GF-D8 (cell line): ENCODE measurements at places on chromosomes 7 and 10.
A peak's percentile ranks its signal among the peaks of the same experiment; 100 is the strongest.

DNA sequence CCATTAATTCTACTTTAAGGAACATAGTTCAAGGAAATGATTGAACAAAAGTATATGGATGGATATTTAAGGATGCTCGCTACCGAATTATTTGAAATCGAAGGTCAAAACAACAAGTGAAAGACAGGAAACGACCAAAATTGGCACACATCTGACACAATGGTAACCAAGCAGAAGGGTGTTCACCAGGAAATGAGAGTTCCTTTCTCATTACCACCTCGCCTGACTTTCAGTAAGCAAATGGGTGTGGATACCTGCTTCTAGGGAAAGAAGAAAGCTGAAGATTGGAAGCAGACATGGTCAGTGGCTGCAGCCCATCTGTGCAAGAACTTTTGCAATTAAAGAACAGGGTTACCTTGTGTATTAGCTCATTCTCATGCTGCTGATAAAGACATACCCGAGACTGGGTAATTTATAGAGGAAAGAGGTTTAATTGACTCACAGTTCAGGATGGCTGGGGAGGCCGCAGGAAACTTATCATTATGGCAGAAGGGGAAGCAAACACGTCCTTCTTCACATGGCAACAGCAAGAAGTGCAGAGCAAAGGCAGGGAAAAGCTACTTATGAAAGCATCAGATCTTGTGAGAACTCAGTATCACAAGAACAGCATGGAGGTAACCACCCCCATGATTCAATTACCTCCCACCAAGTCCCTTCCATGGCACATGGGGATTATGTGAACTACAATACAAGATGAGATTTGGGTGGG is 6.2 kb upstream of the TMEM273 start:
- peak; percentile 11 for DNase-seq

DNA sequence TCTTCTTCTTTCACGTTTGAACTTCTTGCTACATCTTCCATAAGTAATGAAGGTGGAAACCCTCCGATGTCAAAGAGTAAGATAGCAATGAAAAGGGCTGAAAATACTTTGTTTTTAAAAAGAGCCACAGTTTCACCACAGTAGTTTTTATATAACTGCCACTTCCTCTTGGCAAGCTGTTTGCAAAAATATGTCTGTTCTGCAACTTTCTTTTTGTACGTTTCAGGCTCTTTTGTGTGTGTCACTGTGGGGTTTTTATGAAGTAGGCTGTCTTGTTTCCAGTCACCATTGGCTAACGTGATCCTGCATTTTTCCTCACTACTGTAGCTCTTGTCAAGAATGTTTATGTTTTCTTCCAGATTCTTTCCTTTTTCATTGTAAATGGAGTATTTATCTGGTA is 55.6 kb downstream of the SLC16A9 start:
- DNase-seq = peak; percentile 31

DNA sequence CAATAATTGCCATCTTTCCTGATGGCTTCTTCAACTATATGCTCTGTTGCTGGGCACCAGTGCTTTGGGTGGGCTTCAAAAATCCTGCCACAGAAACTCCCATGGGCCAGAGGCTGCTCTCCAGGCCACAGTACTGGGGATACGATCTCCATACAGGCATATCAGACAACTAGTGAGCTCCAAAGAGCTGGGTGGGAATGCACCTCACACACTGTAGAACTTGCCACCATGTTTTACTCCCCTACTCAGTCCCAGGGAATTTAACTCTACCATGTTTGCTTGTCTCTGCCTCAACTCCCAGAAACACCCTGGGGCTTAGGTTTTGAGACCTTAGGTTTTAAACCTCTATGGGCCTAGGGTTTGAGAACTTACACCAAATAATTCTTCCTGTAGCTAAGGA is 20.5 kb upstream of the TRUB1 start:
- DNase-seq = no peak

DNA sequence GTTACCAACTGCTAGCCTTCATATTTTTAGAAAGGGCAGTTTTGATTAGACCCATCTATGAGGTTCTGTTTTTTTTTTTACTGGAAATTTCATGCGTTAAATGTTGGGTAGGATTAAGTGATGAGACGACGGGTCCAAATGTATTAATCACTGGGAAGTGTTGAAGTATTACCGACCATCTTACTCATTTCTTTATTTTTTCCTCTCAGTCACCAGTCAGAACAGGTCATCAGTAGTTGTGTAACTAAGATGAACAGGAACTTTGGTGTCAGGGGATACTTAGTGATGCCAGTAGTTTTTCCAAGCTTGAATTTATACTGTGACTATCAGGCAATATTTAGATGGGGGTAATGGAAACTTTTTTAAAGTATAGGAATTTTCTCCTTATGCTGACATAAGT is 14.2 kb downstream of the TFAM start:
- no peak for DNase-seq

DNA sequence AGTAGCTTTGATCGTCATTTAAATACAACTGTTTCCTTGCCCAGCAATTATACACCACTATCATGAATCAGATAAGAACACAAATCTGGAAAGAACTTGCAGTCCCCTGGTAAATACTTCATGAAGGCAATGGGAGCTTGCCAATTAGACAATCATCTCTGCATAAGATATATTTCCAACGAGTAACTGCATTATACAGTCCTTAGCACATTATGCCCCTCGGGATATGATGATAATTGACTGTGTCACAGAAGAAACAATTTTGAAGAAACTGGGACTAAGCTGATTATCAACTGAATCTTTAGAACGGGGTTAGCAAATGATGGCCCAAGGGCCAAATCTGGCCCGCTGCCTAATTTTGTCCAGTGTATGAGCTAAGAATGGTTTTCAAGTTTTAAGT is 155.7 kb downstream of the TRIL start:
- no peak for DNase-seq

DNA sequence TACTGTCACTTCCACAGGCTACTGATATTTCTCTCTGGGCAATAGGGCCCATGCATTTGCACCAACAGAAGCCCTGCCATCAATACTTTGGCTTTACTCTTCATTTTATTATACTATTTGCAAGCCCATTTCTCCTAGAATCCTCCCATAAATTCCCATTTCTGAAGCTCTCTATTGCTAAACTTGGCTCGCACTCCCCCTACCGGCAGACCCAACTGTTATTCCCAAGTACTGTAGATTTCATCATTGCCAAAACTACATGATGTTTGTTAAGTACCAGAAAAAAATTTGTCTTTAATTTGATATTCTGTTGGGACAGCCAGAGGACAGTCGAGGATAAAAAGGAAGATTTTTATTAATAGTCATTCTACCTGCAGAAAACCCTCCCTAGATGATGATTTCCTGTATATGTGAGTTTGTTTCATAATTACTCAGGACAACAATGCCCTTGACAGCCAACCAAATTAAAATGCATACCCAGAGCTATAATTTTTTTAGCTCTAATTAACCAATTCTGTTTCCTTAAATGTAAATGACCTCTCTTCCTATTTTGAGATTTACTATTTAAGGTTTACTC is 298.6 kb downstream of the REEP3 start:
- no peak for DNase-seq

DNA sequence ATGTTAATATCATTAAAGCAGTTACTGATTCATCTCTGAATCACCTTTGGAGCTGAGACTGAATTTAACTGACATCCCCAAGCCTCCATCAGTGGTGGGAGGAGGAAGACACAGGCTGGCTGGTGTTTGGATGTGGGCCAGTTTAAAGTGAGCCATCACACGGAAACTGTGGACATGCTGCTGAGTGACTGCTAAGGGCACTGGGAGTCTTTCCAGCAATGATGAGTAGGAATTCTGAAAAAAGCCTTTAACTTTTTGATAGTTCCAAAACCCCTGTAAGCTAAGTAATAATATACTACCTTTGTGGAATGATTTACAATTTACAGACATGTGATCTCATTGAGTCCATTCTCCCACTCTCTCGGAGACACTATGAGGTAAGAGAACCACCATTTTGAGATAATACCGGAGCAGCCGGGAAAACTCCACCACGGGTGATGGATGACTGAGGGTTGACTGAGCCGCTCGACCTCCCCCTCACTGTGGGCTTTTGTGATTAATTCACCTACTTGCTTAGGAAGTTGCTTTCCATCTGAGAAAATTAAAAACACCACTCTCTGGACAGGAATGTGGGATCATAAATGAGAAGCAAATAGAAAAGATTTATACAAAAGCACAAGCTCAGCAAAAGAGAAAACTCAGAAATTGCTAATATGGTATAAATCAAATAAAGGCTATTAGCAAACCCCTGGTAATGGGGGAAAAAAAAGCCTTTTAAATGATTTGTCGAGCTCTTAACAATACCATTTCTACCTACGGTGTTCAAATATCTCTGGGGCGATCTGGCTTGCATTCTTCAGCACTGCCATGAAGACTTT is 194.8 kb downstream of the FANK1 start:
- DNase-seq = no peak

DNA sequence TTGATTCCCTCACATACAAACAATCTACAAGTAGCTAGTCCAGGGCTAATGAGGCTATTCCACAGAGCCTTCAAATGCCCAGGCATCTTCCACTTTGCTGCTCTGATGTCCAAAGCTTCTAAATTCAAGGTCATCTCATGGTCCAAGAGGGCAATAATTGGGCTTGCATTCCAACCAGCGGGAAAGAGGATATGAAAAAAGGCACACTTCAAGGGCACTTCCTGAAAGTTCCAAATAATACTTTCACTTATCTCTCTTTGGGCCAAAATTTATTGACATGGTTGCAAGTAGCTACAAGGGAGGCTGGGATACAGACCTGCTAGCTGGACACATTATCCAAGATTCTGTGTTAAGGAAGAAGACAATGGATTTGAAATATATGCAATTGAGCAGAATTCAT is 25.2 kb upstream of the APBB1IP start:
- DNase-seq = no peak
